LNCaP clone FGC (cell line): ENCODE measurements at places on chromosomes 4 and X.

DNA sequence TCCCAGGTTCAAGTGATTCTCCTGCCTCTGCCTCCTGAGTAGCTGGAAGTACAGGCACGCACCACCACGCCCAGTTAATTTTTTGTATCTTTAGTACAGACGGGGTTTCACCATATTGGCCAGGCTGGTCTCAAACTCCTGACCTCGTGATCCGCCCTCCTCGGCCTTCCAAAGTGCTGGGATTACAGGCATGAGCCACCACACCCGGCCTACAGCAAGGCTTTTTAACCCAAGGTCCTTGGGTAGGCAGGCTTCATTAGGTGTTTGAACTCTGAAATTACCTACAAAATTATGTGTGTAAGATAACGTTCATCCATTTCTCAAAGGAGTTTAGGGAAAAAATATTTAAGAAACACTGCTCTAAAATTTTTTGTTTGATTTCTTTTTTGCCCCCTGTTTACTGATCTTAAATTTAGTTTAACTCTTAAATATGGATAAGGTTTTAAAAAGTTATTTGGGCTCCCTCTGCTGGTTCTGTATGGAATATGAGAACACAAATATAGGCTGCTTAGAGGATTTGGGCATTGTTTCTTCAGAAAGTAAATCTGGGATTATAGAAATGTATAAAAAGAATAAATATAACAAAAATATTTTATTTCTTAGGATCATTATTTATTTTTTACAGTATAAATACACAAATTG lies 92.8 kb downstream of the CBR4 start:
- no peak for DNase-seq

DNA sequence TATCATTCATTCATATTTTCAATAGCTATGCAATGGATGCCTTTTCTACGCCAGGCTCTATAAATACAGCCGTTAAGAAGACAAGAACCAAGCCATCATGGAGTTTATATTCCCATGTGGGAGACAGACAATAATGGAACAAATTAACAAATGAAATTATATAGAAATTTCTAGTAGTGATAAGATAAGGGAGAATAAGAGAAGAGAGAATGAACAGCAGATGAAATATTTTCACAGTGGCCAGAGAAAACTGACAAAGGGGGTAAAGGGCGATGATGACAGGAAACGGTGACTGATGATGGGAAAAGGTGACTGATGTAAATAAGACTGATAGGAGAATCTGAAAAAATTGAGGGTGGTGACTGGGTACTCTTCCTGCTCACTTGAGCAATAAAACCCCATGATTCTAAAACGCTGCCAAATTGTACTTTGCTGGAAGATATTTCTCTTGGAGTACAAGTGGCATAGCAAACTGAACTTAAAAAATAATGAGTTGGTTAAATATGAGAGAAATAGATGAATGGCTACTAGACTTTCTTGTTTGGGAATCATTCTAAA lies 13.2 kb downstream of the RNF150 start:
- DNase-seq: no peak

DNA sequence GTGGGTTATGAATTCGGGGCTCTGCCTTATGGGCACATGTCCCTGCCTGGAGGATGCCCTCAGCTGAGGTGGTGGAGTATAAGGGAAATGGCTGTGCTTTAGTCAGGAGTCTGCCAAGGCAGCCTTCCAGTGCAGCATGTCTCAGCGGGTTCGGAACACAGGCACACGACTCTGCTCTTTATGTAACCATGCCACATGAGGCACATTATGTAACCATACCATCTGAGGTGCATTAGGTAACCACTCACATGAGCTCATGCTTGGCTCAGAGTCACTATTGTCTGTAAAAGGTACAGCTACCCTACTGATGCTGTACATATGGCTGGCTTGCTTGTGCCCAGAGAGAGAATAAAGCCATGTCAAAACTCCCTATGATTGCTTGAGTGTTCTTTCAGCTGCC lies 723.6 kb downstream of the TRAM1L1 start:
- no peak for DNase-seq

GRCh38 chr4:148790691-148791090 lies 348.5 kb upstream of the NR3C2 start:
- DNase-seq: no peak

DNA sequence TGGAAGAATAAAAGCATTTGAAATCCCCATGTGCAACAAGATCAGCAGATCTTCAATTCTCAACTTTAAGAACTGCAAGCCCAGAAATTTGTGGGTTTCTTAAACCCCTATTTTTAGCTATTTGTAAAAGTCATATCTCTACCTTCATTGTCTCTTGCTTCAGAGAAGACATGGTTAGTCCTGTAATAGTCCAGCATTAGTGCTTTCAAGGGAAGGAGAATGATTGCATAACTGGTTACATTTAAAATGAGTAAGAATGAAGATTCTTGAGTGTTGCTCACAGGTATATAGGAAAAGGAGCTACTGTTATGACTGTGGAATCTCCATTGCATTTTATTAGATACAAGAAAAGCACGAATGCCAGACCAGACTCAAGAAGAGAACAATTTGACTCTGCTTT lies 84.0 kb downstream of the CCSER1 start:
- no peak for DNase-seq

DNA sequence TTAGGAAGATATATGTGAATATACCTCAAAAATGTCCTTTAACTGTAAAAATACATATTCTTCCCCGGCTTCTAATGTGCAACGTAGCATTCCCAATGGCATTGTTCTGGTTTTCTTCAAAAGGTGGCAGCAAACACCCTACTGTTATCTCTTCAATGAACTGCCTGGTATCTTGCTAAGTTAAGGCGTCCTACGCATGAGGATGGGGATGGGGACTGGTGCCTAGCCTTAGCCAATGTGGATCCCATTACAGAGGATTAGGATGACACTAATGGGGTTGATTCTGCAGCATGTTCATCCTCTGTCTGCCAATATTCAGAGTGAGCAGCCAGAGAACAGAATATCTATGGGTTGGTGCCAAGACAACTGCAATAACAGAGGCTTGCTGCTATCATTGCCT lies 334.9 kb upstream of the ADGRL3 start:
- no peak for DNase-seq

DNA sequence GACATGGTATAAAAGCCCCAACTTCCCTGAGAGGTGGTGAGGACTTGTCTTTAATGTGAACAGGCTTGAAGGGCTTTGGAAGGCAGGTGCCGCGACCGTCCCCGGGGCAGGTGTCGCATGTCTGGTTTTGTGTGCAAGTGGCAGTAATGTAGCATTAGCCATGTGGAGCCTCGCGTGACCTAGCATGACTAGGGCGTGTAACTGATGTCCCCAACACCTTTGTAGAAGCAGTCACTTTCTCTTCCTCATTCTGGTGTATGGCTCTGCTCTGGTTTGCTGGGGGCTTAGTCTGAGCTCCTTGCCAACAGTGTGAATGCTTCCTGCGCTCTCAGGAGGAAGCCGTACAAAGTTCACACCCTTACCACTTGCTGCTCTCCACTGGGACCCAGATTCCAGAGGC lies 145.7 kb downstream of the AMMECR1 start:
- no peak for DNase-seq

- no peak for DNase-seq
Measured at GRCh38 chr4:57156242-57156990, 46.2 kb upstream of the IGFBP7 start.

DNA sequence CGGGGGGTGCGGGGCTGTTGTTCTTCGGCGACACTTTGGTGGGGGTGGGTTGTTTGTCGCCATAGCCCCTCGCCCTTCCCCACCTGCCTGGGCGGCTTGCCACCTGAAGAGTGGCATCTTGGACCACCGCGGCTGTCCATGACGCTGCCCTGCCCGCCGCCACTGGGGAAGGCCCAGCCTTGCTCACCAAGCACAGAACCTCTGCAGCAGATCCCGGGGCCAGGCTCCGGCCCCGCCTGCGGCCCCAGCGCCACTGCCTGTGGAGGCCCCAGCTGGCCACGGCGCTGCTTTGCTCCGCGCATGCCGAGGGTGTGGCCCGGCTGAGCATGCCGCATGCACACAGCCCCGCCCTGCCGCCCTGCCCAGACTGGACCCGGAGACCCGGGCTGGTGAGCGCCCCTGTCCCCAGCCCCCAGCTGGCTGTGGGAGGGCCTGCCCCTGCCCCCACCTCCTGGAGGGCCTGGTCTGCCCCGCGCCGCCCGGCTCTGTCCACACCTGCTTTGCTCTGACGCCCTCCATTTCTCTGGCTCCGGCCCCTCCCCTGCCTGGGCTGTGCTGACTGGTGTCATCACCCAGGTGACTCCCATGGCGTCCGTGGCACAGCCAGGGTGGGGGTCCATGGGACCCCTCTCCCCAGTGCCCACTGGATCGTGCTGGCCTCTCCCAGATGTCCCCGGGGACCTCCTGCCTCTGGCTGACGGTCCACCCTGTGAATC lies 5.3 kb downstream of the NAT8L start:
- no peak for DNase-seq

DNA sequence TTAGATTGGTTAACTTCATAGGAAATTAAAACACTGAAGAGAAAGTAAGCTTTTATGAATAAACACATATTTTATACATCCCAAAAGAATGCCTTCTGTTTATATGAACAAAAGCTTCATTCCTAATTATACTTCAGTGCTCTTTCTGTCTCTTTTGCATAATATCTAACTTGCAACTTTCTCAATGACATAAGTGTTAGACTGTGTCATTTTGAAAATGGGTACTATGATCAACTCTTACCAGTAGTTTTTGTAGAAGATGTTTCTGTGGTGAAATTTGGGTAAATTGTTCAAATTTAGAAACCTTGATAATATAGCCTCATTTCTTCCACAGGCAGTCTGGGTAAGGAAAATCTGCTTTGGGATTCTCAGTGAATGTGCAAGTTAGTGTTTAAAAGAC lies 991.4 kb downstream of the CCSER1 start:
- no peak for DNase-seq

GRCh38 chrX:17585006-17585405 lies 152.3 kb upstream of the SCML1 start:
- DNase-seq: no peak

GRCh38 chr4:5821665-5822358 lies 71.1 kb downstream of the CRMP1 start:
- no peak for DNase-seq

DNA sequence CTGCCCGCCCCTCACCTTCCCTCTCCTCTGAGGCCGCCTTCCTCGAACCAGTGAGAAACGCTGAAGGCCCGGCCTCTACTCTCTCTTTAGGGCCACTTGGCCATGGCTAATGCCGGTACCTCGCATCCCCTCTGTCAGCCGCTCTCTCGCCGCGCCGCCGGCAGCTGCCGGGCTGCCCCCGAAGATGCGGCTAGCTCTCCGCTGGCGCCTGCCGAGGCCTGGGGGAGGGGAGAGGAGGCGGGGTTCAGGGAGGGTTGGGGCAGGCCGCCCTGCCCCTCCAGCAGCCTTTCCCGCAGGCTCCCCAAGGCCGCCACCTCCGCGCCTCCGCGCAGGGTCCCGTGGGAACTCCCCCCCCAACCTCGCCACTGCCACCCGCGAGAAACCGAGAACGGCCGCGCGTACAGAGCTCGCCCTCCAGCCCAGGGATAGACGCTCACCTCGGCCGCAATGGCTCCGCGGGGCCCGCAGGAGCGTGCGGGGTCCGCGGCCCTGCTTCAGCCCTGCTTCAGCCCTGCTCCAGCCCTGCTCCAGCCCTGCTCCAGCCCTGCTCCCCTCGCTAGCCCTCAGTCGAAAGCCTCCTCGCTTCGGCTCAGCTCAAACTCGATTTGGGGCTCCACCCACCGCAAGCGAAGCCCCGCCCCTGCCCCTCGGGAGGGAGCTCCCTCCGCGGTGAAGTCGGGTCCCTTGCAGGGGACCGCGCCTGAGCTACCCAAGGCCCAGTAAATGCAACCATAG lies at the start of gene HUWE1:
HUWE1 (minus strand) TSS at position 569 of the 735 bp plus-strand sequence. CDS start 32,612 bp downstream, outside the sequence.
- no peak for DNase-seq

- DNase-seq: peak; percentile 34
Measured at GRCh38 chrX:48896611-48897011, 957 bp downstream of the TIMM17B start.

GRCh38 chr4:65911720-65912119 lies 241.4 kb upstream of the EPHA5 start:
- DNase-seq: no peak

GRCh38 chr4:10622728-10623127 lies 61.8 kb downstream of the CLNK start:
- DNase-seq: no peak

DNA sequence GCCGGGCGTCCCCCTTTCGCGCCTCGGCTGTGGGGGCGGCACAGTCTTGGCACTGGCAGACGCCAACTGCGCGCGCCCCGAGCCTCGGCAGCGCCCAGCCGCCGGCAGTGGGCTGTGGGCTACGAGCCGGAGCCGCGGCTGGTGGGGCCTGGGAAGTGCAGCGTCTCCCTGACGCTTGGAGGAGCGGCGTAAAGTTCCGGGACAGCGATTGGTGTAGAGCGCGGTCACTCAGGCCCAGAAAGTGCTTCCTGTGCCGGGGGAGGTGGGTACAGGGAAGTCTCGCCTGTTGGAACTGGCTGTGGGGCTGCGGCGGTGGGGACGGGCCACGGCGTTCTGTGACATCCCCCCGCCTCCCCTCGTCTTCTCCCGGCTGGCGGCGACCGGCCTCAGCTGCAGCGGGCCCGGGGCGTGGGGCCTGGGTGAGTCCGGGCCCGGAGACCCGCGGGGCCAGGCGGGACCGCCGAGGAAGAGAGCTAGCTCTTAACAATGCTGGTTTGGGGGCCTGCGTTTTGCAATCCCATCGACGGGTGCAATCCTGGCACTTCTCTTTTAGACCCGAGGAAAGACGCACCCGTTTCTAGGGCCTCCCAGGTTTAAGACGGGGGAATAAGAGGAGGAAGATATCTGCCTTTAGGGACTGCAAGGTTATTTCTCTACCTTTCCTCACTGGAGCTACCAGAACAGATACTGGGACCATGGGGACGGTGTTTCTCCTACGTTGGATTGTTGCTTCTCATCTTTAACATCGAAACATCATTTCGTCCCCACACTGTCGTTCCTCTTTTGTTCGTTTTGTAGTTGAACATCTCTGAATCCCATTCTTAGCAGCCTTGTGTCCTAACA lies at the start of the genes RWDD4 and TRAPPC11:
RWDD4 (minus strand) TSS at position 157 of the 843 bp plus-strand sequence. CDS start 233 bp downstream, outside the sequence.
TRAPPC11 (plus strand) TSS at position 265 of the 843 bp plus-strand sequence. CDS start 4,575 bp downstream, outside the sequence.
- DNase-seq: peak; percentile 95

- DNase-seq: no peak
Measured at GRCh38 chrX:22097012-22097694, 65.0 kb downstream of the PHEX start.
